ENCODE measurements at places on chromosomes 5 and 9.

GRCh38 chr9:16417749-16418148 lies 452.7 kb downstream of the BNC2 start:
- DNase-seq, result no peak

DNA sequence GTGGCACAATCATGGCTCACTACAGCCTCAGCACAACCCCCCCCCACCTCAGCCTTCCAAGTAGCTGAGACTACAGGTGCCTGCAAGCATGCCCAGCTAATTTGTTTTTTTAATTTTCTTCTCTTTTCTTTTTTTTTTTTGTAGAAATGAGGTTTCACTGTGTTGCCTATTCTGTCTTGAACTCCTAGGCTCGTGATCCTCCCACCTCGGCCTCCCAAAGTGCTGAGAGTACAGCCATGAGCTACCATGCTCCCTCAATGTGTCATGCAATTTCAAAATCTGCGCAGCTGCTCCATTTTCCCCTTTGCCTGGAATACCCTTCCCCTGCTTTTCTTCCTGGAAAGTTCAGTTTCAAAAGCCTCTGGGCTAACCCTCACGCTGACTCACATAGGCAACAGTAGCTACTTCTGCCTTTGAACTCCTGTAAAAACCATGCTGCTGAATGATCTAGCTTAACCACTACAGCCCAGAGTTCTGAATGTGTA lies 71.0 kb upstream of the IL7R start:
- DNase-seq, result no peak

- no peak for DNase-seq
These were observed 158.1 kb downstream of the LPAR1 start for GRCh38 chr9:110880189-110880588.

- no peak for DNase-seq
These were observed 205.0 kb upstream of the DAPK1 start for GRCh38 chr9:87292449-87293191.

DNA sequence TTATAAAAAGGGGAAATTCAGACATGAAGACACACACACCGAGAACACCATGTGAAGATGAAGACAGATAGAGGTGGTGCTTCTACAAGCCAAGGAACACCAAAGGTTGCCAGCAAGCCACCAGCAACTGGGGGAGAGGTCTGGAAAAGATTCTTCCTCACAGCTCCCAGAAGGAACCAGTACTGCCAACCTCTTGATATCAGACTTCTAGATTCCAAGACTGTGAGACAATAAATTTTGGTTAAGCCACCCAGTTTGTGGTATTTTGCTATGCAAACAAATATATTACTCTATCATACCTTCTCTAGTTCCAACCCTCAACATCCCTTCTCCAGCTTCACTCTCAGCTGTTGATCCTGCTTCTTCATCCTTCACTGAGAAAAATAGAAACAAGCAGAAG lies 451.1 kb downstream of the EBF1 start:
- DNase-seq, result no peak

GRCh38 chr5:169870211-169870610 lies 110.1 kb downstream of the INSYN2B start:
- DNase-seq, result no peak

DNA sequence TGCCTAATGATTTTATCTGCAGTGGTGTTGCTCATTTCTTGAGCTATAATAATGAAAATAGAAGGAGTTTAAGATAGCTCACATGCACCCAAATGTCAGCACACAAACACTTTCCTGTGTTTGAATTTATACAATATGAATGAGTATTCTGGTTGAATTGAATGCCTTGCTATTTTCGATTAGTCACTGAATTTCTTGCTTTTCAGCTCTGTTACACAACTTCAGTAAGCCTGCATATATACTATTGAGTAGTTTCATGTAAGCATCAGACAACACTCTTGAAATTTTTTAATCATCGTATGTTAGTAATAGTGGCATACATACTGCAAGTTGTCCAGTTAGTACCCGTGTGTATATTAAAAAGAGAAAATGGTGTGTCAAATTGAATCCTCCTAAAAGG lies 281.5 kb upstream of the GRIA1 start:
- no peak for DNase-seq

DNA sequence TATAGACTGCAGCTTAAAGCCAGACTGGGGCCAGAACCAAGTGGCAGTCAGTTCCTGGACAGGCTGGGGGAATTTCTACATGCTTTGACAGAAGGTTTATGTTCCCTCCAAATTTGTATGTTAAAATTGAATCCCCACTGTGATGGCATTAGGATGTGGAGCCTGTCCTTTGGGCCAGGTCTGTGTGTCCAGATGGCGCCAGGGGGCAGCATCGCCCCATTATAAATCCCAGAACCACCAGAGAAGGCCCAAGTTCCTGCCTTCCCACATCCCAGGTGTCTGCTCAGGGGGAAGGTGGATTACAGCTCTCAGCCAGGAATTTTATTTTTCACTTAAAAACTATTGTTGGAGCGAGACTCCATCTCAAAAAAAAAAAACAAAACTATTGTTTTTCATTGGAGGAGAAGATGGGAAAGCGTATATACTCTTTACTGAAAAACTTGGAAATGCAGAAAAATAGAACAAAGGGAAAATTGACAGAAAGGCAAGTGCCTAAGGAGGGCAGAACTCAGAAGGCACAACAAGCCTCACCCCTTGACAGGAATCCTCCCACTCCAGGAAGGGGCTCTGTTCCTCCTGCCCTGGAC lies 5.0 kb downstream of the IL3 start:
- DNase-seq, result no peak

GRCh38 chr5:122751293-122751782 lies 23.5 kb upstream of the SNX2 start:
- DNase-seq, result no peak

DNA sequence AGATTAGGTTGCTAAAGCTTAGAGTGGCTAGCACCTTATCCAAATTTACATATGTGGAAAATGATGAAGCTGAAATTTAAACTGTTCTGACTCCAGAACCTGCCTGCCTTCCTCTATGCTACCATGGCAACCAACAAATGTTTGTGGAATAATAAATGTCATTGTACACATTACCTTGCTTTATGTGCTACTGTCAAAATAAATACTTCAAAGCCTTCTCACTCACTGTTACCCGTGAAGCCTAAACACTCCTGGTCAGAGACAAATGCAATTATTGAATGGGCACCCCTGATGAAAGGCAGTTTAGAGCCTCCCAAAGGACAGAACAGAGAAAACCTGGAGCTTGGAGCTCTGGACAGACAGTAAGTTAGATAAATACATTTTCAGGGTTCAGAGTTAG lies 158.6 kb downstream of the FAM114A2 start:
- DNase-seq, result no peak

DNA sequence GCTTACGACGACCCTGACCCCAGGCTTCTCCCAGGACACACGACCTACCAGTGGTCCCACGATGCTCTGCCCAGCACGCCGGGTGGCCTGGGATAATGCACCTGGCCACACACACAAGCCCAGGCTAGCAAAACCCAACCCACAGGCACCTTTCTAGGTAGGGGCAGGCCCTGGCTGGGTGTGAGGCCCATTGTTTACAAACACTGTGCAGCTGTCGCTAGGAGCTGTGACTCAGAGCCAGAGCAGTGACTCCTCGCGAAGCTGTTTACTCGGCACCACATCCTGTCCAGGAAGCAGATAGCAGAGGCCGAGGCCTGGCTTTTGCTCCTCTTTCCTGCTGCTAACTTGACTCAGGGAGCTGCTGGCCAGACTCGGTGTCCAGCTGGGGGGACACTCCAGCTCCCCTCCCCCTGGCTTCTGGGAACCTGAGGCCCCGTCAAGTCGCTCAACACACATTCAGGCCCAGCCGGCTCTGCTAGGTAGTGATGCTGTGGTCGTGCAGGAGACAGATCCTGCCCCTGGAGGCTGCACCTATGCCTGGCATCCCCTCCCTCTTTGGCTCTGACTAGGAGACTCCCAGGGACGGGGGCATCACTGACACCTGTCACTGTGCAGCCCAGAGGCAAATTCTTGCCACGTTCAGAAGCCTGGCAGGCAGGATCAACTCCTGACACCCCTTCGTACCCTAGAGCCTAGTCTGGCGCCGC lies 12.8 kb upstream of the RALGDS start:
- peak; percentile 77 for DNase-seq

- DNase-seq, result no peak
These were observed 330.0 kb downstream of the EBF1 start for GRCh38 chr5:158769696-158770095.

DNA sequence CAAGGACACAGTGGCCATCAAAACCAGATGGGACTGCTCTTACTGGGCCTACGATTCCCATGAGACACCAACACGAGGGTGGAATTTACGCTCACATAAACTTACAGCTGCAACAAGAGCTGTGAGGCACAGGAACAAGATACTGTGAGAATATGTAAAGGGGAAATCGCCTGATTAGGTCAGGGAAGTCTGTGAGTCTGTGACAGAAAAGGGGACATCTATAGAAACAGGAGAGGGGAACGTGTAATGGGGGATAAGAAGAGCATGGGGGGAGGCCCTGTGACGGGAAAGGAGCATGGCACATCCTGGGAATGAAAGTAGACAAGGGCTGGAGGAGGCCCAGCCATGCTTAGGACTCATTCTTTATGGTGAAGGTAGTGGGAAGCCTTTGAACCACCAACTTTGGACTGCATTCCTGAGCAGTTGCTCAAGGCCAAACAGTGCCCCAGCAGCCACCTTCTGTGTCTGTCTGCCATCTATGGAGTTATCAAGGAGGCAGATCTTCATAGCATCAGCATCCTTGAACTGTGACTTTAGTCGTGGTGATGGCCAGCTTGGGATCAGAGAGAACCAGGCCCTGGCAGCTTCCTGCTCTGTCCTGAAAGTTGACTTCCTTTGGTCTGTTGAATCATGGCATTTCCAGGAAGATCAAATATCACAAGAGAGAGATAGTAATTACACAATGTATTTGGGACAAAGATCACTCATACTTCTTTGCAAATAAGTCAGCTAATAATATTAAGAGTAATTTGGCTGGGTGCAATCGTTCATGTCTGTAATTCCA lies 87.9 kb upstream of the FAM169A start:
- no peak for DNase-seq

DNA sequence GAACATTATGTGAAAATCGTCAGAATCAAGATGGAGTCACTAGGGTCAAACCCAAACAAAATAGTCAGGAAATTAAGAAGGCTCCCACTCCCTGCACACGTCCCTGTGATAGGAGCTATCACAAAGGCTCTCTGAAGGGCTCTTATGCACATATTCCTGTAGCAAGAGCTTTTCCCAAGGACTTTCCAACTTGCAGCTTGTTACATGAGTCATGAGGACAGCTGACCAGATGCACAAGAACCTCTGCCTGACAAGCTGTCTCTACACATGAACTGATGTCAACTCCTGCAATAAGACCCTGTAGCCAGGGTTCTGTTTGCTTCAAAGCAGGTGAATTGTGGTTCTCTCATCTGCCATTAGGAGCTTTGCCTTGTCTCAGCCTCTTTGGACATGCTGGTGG lies 122.4 kb downstream of the OLFM1 start:
- DNase-seq, result no peak

DNA sequence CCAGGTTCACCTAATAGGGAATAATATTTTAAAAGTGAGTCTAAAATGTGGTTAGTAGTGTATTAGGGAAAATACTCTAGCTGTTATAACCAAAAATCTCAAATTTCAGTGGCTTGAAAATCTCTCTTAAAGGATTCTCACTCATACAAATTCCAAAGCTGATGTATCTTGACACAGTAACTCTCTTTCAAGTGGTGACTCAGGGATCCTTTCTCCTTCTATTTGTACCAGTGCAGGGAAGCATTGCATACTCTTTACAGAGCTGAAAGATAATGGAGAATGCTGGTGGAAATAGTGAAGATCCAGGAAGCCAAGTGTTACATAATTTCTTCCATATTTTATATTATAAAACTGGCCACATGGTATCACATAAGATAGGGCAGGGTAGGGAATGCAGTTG lies 560.2 kb upstream of the CDH9 start:
- DNase-seq, result no peak

- DNase-seq, result no peak
These were observed 190.5 kb downstream of the ADAMTS12 start for GRCh38 chr5:33701251-33701650.

DNA sequence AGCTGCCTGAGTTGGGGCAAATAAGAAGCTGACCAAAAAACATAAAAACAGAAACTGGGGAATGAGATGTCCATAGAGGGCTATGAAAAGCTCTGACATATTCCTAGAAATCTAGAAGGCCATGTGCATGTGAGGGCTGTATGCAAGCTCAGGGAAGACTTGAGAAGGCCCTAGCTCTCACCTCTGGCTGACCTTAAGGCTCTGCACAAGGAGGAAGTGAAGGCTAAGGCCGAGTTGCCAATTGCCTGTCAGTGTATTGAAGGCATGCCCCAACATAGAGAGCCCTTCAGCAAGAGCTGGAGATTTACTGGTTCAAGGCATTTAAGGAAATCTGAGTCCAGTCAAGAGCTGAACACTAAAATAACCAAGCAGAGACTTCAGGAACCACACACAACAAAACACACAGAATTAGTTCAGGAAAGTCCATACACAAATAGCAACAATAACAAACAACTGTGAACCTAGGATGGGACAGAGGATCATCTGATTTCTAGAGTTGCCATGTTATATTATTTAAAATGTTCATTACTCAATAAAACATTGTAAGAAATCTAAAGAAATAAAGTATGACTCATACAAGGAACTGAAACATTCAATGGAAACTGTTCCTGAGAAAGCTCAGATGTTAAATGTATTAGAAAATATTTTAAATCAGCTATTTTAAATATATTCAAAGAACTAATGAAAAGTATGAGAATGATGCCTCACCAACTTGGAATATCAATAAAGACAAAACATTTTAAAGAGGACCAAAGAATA lies 161.8 kb downstream of the AUH start:
- no peak for DNase-seq

- no peak for DNase-seq
These were observed 184.0 kb upstream of the NR4A3 start for GRCh38 chr9:99637641-99638040.

DNA sequence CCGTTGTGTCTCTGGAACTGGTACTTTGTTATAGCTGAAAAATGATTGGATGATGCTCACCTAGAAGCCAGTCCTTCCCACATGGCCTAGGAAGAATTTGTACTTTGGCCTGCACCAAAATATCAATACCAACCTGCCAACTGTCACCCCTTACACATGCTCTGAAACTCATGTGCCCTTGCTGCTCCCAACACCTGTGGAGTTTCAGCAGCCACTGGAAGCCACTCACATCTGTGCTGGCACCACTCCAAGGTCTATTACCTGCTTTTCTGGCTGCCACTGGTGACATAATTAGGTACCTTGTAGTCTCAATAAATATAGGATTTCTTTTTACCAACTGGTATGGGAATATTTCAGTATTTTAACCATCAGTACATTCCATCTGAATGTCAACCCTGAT lies 363.6 kb downstream of the SH3GL2 start:
- no peak for DNase-seq

DNA sequence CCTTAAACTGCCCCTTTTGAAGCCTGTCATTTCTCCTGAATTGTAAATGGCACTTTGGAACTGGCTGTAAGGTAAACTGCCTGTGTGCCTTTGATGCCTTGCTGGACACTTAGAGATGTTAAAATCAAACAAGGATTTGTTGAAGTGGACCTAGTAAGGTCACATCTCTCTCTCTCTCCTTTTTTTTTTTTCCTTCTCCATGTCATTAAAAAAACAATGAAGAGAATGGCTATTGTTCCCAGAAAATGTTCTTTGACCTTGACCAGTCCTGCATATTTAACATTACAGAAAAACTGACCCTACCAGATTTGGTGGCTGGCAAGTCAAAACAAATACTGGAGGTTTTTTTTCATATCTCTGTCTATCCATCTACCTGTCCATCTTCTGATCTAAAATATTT lies 2.9 kb upstream of the DAB2 start:
- DNase-seq, result no peak

- DNase-seq, result no peak
These were observed 235.1 kb upstream of the PRR16 start for GRCh38 chr5:120229036-120229435.

- DNase-seq, result no peak
These were observed 58.6 kb downstream of the STARD4 start for GRCh38 chr5:111453747-111454146.
